Activated gamma-delta T cell treated with Interleukin-2 at 50 U/mL for 16 hours (primary cell): ENCODE measurements at places on chromosomes 3 and 15.

GRCh38 chr15:85443046-85443445 lies 62.6 kb downstream of the AKAP13 start:
- DNase-seq: no peak

- no peak for DNase-seq
Observed at GRCh38 chr3:132682201-132682600, 22.1 kb downstream of the UBA5 start.

DNA sequence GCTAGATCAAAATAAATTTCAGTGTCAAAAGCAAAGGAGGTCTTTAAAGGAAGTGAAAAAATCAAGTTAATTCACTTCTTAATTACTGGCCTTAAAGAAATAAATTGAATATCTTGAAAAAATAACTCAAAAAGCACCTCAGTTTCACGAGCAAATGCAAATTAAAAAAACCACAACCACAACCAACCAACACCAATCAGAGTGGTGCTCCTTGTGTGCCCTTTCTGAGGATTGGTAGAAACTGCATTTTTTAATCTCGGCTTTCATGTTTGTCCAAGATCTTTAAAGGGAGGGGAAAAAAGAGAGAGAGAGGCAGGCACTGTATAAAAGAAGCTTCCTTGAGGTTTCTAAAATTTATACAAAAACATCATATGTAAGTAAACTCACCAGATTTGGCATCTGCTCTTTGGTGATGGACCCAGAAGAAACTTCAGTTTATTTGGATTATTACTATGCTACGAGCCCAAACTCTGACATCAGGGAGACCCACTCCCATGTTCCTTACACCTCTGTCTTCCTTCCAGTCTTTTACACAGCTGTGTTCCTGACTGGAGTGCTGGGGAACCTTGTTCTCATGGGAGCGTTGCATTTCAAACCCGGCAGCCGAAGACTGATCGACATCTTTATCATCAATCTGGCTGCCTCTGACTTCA lies at the start of gene GPR15:
Gene GPR15 (plus strand): TSS at position 357 of the 653 bp plus-strand sequence. CDS start 56 bp downstream, at position 413.
- DNase-seq: no peak

GRCh38 chr15:78192826-78193594 lies 41.4 kb downstream of the ACSBG1 start:
- DNase-seq: no peak

DNA sequence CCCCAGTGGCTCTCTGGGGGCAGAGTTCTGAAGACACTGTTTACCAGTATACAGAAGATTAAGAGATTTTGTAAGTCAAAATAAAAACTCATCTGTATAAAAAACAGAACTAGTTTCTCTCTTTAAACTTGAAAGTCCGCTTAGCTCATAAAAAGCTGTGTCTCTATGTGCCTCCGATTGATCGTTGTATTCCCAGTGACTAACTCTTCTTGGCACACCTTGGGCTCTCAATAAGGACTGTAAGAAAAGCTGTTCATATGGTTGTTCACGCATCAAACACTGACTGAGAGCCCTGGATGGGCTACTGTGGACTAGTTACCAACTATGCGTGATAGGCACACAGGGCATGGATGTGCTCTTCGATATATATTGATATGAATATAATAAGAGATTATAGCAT lies 107.9 kb downstream of the P3H2 start:
- no peak for DNase-seq

DNA sequence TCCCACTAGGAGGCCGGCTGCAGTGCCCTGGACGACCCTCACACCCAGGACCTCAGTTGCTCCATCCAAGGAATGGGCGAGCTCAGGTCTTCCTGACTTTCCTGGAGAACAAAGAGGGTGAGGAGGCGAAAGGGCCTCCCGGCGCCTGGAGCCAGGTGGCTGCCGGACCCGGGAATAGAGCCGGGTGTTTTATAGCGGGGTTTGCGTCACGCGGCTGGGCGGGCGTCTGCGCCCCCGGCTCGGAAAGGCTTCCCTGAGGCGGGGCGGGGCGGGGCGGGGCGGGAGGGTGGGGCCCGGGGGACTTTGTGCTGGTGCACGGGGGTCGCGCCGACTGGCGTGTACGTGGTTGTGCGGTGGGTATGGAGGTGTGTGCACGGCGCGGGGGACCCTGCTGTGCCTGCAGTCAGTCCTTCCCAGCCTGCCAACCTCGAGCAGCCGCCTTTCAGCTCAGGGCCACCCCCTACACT lies 4.6 kb upstream of the PRKCD start:
- DNase-seq: no peak
